ENCODE measurements at places on chromosomes 2 and 18.

GRCh38 chr2:115635430-115635829, 1193.0 kb downstream of the DPP10 start:
- no peak for DNase-seq

- DNase-seq = no peak
These were observed 171.8 kb upstream of the KLF7 start for GRCh38 chr2:207337234-207338219.

DNA sequence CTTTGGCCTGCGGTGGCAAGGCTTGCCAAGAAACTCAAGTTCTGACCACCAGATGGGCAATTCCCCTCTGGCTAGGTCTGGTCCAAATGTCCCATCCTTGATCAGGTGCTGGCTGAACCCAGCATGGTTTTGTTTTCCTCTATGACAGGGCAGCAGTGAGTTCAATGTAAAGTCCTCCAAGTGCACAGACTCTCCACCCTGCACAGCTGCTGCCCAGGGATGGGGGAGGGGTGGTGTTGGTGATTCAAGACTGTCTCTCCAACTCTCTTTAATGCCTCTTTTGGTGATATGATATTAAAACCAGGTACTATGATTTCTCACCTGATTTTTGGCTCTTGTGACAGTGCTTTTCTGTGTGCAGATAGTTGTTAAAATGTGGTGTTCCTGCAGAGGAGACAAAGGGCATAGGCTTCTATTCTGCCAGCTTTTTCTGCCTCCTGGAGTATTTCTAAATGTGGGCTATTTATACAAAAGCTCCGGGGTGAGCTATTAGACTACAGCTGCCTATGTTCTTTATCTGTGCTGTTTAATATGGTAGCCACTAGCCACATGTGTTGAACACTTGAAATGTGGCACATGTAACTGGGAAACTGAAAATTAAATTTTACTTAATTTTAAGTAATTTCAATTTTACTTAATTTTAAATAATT, 64.0 kb upstream of the STK39 start:
- no peak for DNase-seq

DNA sequence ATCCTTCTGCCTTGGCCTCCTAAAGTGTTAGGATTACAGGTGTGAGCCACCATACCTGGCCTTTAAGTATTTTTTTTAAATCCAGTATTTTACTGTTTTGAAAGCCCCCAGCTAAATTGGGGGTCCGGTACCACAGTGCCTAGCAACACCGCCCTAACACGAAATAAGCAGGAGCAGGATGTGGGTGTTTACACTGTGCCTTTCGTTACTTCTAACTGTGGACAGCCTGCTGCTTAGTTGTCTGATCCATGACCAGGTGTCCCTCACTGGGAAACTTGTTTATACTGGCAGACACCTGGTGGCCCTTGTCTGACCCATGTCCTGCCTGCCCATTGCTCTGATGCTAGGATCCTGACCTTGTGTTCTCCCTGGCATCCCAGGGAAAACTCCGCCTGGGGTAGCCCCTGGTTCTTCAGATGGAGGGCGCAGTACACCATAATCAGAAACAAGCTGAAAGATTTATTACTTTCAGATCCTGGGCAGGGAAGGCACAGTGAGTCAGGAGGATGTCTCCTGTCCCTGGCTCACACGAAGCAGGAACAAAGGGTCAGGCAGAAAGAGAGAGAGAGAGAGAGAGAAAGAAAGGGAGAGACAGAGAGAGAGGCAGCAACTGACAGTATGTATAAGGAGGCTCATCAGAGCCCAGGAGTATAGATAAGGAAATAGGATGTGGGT, 55.7 kb downstream of the NCAPH start:
- DNase-seq = no peak

DNA sequence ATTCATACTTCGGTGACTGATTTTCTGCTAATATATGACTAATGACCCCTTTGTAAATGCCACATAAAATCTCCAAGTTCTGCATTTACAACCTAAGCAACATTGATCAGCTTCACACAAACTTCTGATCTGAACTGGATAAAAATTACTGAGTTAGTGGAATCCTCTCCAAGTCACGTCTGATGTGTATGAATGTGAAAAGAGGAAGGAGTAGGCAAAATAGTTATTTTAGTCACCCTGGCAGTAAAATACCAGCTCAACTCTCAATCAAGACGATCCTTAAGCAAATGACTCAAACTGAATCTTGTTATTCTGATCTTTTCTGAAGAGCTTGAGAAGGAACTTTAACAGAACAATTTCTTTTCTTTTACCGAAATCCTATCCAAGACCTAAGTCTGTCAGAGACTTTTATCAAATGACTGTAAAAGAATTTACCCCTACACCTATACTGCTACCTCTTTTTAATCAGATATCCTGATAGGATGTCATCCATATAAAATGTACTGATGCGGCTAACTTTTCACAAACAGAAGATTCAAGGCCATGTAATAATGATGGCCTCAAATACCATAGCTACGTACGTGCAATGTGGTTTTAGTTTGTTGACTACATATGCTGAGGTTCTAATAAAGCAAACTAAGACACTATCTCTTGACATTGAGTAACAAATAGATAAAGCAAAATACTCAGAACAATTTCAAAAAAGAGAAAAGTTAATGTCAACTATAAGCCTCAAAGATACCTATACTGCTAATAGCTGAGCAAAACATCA, 23.7 kb downstream of the CUL3 start:
- no peak for DNase-seq

GRCh38 chr18:28175930-28176697, 816 bp downstream of the CDH2 start:
- DNase-seq = no peak

DNA sequence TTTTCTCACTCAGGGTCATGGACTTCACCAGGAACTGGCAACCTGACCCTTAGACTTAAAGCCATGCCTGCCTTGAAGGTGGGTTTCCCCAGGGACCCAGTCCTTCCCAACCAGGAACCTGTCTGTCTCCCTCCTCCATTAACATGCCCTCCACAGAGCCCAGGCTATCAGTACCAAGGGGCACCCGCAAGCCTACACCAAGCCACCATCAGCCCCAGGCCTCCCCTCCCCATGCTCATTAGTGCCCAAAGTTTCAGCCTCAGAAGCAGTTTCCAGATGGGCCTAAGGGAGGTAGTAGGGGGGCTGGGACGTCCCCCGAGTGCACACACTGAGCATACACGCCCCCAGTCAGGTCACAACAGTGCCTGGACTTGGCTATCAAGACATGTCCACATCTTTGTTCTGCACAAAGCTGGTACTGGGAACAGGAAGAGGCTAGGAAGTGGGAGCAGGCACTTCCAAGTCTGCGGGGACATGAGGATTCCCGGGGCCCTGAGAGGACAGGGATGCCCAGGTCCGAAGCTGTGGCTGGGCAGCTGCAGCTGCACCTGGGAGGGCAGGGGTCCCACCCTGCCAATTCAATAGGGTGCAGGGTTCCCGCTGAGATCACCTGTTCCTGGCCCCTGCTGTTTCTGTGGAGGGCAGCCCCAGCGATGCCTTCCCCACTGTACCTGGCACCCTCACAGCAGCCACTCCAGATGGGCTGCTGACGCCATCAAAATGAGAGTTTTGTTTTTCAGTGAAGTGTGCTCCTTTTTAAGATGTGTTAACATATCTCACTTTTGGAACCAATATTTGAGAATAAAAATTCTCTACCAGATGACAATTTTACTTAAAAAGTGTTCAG, 731.4 kb downstream of the NR4A2 start:
- DNase-seq = no peak

GRCh38 chr2:231745303-231746038, 35.6 kb downstream of the PDE6D start:
- no peak for DNase-seq

DNA sequence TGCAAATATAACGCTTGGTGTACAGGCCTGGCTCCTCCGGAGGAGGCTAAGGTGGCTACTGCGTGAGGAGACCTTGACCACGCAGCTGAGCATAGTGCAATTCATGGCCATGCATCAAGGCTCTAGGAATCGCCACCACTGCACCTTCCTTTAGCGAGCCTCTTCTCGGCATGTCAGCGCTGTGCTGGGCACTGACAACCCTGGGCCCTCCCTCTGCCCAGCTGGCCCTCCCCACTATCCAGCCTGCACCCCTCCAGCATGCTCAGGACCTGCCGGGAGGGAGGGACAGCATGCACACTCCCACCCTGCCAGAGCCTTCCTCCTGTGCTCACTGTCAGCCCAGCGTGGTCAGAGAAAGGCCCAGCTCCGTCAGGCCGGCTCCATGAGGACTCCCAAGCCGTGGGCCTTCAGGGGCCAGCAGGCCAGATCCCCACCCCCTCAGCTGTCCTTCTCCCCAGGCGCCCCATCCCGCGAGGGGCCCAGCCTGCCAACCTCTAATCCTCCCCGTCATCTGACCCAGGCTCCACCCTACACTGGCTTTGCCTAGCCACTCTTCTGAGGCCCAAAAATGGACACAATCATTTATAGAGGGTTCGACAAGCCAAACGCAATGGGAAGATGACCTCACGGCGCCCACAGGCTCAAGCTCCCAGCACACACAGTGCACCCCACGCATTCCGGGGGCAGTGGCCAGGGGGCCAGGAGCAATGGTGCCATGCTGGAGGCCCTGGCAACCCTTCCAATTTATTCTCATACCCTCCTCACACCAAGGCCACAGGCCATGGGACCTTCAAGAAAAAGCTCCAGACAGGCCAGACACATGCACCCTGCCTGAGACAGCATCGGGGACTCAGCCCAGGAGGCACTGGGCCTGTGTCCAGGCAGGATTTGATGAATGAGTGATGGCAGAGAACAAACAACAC, 3.5 kb downstream of the BIN1 start:
- no peak for DNase-seq

DNA sequence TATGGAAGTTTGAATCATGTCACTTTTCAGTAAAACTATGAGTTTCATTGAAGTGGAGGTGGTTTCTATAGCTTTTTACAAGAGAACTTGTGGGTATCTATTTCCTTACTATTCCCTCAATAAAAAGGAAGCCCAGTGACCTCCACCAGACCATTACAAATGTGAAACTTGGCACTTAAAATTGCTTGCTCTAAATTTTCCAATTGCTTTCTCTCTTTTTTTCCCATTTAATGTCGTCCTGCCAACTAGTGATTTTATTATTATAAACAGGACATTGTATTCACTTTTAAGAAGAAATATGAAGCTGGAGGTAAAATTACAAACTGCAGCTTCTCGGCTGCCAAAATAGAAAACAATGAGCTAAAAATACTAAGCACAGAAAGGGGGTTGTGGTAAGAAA, 208.2 kb upstream of the ALPP start:
- DNase-seq = no peak

- no peak for DNase-seq
These were observed 332.0 kb downstream of the PIK3C3 start for GRCh38 chr18:42287047-42287446.

DNA sequence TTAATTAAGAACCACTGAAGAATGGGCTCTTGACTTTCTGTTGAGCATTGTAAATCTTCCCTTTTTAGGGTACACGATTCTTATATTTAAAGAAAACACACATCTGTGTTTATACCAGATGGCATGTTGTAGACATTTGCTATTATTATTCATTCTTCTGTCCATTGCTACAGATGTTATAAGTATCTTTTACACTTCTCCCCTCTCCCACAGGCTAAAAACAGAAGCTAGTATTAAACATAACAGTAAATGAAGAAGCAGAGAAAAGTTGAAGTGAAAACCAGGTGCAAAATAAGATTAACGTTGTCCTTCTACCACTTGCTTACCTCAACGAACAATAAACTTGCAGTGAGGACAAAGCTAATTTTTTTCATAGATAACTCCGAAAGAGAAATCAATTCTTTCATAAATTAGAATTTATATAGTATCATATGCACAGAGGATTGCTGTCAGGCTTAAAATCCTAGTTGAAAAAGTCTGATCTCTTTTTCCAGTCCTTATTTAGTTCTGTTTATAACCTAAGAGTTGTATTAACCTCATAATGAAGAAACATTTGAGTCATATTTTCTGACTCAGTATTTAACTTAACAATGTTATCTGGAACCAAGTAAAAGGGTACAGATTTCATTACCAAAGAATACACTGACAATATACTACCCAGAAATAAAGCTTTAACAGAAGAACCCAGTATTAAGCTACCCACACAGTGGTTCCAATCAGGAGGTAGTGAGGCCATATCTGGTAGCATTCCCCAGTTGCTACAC, 16.4 kb upstream of the ZNF385B start:
- DNase-seq = no peak

- DNase-seq = no peak
These were observed 7.0 kb downstream of the ASAP2 start for GRCh38 chr2:9213477-9214051.

DNA sequence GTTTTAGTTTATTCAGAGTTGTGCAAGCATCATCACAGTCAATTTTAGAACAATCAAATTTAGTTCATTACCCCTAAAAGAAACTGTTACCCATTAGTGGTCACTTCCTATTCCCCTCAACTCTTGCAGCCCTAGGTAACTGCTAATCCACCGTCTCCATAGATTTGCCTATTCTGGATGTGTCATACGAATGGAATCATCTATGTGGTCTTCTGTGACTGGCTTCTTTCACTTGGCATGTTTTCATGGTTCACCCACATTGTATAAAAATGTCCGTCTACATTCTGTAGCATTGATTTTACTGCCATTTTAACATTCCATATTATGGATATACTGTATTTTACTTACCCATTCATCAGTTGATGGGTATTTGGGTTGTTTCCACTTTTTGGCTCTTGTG, 5.3 kb upstream of the CEP68 start:
- DNase-seq = no peak

DNA sequence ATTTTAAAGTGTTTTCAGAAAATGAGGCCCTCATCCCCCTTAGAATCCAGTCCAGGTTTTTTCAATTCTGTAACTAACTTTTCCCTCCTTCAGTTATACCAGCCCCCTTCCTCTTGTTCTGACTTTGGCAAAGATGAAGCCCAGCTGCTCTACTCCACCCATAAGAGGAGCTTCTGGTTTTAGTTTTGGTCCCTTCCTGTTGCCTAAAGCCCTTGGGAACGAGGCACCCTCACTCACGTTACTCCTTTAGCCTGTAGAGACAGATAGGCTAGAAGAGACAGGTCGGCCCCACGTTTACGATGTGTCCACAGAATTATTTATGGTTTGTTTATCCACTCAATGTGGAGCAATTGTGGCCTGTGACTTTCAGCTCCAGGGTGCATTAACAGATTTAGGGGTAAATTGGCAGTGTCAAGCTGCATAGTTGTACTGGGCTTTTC, 454.2 kb upstream of the TNP1 start:
- DNase-seq = no peak

- no peak for DNase-seq
These were observed 2.7 kb downstream of the NCL start for GRCh38 chr2:231461516-231461971.

GRCh38 chr2:103945083-103945482, 908.8 kb upstream of the POU3F3 start:
- no peak for DNase-seq

- no peak for DNase-seq
These were observed 202.3 kb downstream of the MREG start for GRCh38 chr2:215811003-215811402.

- no peak for DNase-seq
These were observed 57.2 kb downstream of the MOGAT1 start for GRCh38 chr2:222728621-222729020.

- DNase-seq = no peak
These were observed 95.4 kb upstream of the BCL2L11 start for GRCh38 chr2:111025288-111025687.

DNA sequence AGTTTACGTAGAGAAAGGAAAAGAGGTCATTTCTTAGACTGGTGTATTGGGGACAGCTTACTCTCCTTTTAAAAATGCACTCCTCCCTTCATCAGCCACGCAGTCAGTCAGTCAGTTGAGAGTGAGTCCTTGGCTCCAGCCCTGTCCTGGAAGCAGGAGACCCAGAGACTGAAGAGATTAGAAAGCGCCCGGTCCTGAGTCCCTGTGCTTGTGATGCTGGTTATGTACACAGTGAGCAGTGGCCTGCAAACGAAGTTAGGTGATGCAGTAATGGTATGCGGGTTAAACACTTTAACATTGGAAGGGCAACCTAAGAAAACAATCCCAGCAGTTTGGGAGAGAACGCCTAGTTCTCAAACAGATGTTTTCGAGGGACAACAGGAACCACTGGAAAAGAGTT, 6.3 kb upstream of the ASB1 start:
- DNase-seq = no peak
